SK-MEL-5 (cell line): ENCODE measurements at places on chromosomes 5 and 9.
A peak's percentile ranks its signal among the peaks of the same experiment; 100 is the strongest.

DNA sequence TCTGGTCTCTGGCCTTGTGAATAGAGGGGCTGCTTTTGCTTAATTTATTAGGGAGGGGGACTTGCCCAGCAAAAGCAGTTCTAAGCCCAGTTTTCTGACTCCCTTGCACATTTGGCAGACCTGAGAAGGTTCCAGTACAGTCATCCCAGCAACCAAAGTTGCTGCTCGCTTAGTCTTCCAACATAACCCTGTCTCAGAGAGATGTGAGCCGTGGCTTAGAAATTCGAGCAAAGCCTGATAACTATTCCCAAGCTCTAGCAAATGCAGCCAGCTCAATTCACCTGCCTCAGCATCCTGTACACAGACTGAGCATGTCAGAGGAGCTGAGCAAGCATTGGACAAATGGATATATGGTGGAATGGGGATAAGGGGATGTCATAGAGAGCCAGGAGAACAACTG is 401.9 kb downstream of the SPOCK1 start:
- DNase-seq: no peak

- no peak for DNase-seq
Measured at GRCh38 chr5:88886746-88887341, 3.9 kb upstream of the MEF2C start.

- DNase-seq: no peak
Measured at GRCh38 chr5:1909346-1909985, 26.7 kb upstream of the IRX4 start.

DNA sequence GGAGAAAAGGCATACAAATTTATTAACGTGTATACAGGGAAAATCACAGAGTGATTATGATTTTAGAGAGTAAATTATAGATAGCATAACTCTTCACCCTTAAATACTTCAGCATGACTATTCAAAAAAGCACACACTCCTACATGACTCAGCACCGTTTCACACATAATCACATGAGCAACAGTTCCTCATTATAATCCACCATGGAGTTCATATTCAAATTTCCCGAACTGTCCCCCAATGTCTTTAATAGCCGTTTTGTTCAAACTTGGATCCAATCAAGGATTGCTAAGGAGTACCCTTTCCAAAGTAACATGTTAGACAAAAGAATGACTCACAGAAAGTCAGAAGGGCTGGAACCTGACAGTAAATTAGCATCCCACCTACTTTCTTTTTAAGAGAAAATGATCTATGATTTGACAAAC is 32.1 kb downstream of the RAPGEF1 start:
- no peak for DNase-seq

- DNase-seq: peak; percentile 65
Measured at GRCh38 chr5:55407059-55407684, 99.4 kb downstream of the MTREX start.

DNA sequence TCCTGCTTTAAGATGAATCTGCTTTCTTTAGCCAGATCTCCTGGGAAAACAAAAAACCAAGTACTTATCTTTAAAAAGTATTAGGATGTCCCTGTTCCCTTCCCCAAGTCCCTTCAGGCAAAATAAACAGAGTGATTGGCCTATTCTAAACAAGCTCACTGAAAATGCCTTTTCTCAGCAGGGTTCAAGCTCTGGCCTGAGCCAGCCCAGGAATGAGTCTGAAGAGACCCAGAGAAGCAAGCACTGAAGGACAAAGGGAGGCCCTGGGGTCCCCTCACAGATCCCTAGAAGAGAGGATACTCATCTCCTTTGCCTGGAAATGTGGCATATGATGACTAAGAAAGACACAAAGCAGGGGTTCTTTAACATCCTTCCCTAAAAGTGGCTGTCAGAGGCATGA is 66.8 kb upstream of the MAP1B start:
- DNase-seq: no peak

GRCh38 chr5:76169146-76169905 is 86.1 kb downstream of the SV2C start:
- DNase-seq: no peak

GRCh38 chr9:131273856-131274673 is 2.2 kb downstream of the FAM78A start:
- DNase-seq: no peak

DNA sequence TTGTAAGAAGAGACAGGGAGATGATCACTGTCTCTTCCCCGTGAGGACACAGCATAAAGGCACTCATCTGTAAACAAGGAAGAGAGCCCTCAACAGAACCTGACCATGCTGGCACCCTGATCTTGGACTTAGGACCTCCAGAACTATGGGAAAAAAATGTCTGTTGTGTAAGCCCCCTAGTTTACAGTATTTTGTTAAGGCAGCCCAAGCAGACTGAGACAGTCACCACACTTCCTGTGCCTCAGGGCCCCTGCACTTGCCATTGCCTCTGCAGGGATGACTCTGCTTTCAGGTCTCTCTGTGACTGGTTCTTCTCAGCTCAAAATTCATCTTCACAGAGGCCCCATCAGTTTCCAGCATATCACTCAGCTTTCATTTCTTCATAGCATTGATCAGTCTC is 372.1 kb downstream of the TLE1 start:
- DNase-seq: no peak

- no peak for DNase-seq
Measured at GRCh38 chr9:108217431-108218349, 638.1 kb downstream of the ACTL7B start.

- no peak for DNase-seq
Measured at GRCh38 chr5:94615862-94616261, 2.5 kb downstream of the KIAA0825 start.

DNA sequence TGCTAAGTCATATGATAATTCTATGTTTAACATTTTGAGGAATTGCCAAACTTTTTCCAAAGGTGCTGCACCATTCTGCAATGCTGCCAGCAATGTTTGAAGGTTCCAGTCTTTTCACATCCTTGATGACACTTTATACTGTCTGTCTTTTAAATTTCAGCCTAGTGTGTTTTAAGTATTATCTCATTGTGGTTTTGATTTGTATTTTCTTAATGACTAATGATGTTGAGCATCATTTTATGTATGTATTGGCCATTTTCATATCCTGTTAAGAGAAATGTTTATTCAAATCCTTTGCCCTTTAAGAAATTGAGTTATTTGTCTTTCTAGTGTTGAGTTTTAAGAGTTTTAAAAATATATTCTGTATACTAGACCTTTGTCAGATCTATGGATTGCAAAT is 5.0 kb upstream of the TEX48 start:
- no peak for DNase-seq

DNA sequence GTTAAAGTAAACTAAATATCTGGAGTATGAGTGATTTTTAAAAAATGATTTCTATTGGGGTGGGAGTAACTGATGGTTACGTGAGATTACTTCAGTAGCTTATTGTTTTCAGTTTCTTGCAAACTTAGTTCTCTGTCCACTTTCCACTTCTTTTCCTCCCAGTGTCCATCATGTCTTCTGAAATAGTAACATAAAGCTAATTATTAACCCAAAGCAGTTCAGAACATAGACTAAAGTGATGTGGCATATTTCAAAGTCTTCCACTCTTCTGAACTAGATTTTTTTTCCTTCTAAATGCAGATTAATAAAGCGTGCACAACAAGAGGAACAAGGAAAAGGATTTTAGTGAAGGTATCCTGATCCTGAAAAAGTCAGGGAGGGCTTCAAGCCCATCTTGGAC is 114.1 kb downstream of the MAN2A1 start:
- no peak for DNase-seq

GRCh38 chr5:82491397-82491796 is 213.2 kb upstream of the RPS23 start:
- DNase-seq: no peak

DNA sequence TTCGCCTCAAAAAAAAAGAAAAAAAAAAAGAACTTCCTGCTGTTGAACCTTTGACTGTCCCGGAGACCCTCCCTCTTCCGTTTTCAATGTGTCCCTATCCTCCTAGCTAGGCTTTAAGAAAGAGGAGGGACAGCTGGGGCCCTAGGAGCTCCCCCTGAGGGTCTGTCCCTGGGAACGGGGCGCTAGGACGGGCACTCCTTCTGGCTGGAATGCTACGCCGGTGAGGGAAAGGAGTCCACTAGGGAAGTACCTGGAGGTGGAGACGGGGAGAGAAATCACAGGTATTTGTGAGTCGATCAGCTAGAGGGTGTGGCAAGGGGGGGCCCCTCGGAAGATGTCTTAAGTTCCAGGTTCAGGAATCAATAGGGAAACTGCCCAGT is 4.6 kb downstream of the SIT1 start:
- DNase-seq: no peak

- DNase-seq: no peak
Measured at GRCh38 chr5:72480841-72481240, 26.4 kb downstream of the ZNF366 start.

- DNase-seq: peak; percentile 82
Measured at GRCh38 chr5:138536665-138537315, 6.2 kb downstream of the ETF1 start.

DNA sequence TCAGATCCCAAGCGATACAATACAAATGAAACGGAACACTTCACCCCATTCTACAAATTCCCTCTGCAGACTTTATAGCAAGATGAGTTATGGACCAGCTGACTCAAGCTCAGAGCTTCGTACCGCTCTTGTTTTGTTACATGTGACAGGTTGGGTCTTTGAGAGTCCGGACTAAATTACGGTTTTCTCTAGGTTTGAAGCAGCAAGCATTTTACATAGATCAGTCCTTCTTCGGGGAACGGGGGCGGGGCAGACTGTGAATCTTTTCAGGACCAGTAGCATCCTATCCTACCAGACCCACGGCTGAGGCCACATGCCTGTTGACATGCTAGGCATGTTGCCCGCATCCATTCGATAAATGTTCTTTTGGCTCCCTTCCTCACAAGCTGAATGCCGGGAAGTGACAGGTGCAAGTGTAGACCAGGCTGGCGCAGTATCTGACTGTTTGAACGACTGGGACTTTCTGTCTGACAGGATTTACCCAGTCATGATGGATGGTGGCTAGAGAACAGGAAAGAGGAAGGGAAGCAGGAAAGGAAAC is 811.0 kb upstream of the GRAMD2B start:
- DNase-seq: no peak

GRCh38 chr5:95743232-95743631 is 12.1 kb downstream of the RHOBTB3 start:
- no peak for DNase-seq

DNA sequence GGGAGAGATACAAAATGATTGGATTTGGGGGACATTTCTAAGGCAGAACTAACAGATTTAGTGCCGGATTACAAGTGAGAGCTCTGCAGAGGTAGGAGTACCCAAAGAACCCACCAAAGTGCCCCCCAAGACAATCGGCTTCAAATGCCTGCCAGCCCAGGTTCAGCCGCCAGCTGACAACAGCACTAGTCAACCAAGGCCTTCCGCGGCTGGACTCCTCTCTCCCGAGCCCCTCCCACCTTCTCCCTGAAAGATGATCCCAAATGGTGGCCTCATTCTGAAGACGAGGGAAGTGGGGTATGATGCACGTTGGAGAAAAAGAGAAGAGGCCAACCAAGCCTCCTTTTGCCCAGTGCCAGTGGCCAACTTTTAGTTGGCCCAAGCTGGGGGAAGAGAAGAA is 210.4 kb upstream of the SLC30A5 start:
- no peak for DNase-seq

DNA sequence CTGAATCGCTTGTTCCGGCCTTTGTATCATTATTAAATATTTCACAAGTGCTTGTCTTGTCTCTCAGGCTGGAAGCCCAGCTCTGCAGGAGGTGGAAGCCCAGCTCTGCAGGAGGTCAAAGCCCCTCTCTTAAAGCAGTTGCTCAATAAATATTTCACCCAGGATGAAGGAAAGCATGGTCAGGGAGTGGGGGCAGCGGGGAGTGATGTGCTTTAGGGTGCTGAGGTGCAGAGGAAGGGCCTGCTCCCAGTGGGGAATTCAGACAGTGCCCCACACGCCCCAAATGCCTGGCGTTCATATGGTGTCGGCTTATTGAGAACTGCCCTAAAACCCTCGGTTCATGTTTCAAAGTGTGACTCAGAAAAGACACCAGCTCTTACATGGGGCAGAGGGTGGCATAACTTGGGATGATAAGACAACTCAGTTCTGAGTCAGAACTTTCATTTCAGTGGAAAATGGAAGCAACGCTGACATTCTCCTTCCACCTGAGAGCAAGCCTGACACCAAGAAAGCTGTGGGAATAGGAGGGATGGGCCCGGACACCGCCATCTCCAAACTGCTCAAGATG is 114.3 kb upstream of the DAP start:
- DNase-seq: no peak

GRCh38 chr9:109311286-109311685 is 9.6 kb downstream of the EPB41L4B start:
- no peak for DNase-seq

DNA sequence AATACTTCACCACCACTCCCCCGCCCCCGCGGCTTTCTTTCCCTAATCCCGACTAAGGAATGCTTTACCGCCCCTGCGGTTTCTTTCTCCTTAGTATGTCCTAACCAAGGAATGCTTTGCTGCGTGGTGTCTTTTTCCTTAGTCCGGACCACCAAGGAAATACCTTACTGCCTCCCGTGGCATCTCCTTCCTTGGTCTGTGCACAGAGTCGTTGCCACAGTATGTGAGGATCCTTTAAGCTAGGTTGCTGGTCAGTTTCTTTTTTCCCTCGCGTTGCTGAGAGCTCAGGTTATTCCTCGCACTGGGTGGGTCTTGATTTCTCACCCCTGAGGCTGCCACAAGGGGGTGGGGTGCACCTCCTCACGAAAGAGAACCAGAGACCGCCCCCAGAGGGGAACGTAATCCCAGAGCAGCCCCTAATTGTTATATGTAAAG is 309.4 kb downstream of the NR3C1 start:
- DNase-seq: no peak

GRCh38 chr5:40603378-40603777 is 76.3 kb upstream of the PTGER4 start:
- no peak for DNase-seq

- no peak for DNase-seq
Measured at GRCh38 chr9:27571011-27571410, 2.3 kb downstream of the C9orf72 start.

GRCh38 chr5:55594671-55595070 is 59.9 kb upstream of the PLPP1 start:
- DNase-seq: no peak

DNA sequence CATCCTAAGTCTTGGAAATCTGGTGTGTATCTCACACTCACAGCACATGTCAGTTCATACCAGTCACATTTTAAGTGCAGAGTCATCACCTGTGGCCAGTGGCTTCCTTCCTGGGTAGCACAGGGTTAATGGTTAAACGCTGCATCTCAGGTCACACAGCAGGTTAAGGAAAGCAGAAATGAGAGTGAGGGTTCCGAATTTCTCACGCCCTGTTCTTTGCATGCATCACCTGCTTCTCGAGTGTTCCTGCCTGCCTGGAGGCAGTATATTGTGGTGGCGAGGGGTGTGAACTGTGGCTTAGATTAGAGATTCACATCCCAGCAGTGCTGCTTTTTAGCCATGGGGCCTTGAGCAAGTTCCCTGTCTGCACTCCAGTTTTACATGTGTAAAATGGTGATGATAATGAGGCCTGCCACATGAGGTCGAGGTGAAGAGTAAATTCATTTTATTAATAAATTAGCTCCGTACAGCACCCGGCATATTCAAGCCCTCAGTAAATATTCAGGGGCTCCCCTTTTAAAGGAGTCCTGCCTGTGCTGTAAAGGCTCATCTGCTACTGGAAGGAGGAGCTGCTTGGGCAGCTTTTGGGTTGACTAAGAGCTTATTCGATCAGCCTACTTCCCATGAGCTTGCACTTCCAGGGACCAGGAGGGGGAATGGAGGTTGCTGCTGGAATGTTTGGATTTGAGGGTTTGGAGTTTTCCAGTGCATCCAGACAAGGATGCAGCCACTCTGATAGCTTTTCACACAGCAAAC is 61.1 kb upstream of the SAP30L start:
- no peak for DNase-seq

- DNase-seq: peak; percentile 78
Measured at GRCh38 chr9:122005597-122005996, 87.5 kb downstream of the TTLL11 start.
